Aorta (tissue), 5 donors: ENCODE measurements at places on chromosomes 7 and 10. TPM values are rescaled to one million over a fixed set of nuclear protein-coding genes. Genes with fewer than 3 reads are reported as not detected.

The HHEX gene
- total RNA-seq: 22.7 TPM

The SLC29A4 gene
- total RNA-seq: 0.88 TPM

The SFTPA2 gene
- 1.6 TPM for total RNA-seq

GRCh38 chr7:121798896-121799295 is 74.1 kb upstream of the PTPRZ1 start:
- no peak overlapping the region for H3K4me3 ChIP-seq
- no peaks in the 10 kb centered on the region for H3K4me1 ChIP-seq
- no peak for DNase-seq
- no peaks in the 10 kb centered on the region for H3K27me3 ChIP-seq
- H3K36me3 ChIP-seq: no peaks in the 10 kb centered on the region
- no peak overlapping the region for H3K27ac ChIP-seq

DNA sequence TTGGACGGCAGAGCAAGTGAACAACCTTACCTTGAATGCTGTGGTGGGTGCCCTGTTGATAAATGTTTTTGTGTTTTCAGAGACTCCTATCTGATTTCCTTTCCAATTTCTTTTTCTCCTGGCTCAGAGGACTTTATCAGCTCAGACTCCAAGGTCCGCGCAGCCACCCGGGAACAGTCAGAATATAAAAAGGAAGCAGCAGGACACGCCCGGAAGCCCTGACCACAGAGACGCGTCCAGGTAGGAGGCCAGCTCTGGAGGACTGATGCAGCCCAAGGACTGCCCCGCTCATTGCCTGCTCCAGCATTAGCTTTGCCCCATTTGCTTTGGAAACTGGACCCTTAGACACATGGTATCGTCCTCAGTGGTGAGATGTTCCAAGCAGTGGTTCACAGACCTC is 61.3 kb downstream of the TACC2 start:
- H3K4me1 ChIP-seq: no peaks in the 10 kb centered on the region
- no peaks in the 10 kb centered on the region for H3K27me3 ChIP-seq
- H3K4me3 ChIP-seq: no peak overlapping the region

DNA sequence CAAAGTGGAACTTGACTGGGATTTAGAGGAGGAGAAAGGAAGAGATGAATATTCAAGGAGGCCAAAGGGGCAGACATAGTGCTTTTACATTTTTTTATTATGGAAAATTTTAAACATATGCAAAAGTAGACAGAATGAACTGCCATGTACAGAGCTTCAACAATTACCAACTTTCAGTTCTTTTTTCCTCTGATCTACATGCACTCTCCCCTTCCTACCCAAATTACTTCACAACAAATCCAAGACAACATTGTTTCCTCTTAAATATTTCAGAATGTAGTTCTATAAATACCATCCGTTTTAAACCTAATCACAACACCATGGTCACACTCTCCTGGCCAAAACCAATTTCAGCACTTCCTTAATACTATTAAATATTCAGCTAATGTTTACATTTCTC is 83.5 kb upstream of the FZD1 start:
- no peaks in the 10 kb centered on the region for H3K36me3 ChIP-seq
- H3K4me1 ChIP-seq: no peaks in the 10 kb centered on the region
- H3K27me3 ChIP-seq: no peaks in the 10 kb centered on the region
- H3K27ac ChIP-seq: no peak overlapping the region
- no peak overlapping the region for H3K4me3 ChIP-seq

DNA sequence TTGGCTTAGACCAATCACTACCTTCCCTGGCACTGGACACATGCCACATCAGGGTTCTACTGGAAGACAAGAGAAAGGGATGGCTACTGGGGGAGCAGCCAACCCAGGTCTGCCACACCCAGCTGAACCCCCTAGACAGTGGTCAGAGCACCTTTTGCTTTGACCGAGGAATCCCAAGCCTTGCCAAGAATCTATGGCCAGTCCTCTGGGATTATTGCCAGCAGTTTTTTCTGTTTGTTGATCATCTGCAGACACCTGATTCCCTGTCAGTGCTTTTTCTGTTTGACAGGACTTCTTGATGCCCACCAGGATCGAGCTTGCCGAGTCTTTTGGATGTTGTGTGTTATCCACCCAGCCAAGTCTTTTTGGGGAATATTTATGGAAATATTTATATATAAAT is 476.2 kb upstream of the GALNT17 start:
- no peak overlapping the region for H3K27ac ChIP-seq
- no peaks in the 10 kb centered on the region for H3K36me3 ChIP-seq
- DNase-seq: no peak
- H3K27me3 ChIP-seq: no peaks in the 10 kb centered on the region
- H3K4me1 ChIP-seq: no peaks in the 10 kb centered on the region
- H3K4me3 ChIP-seq: no peak overlapping the region

DNA sequence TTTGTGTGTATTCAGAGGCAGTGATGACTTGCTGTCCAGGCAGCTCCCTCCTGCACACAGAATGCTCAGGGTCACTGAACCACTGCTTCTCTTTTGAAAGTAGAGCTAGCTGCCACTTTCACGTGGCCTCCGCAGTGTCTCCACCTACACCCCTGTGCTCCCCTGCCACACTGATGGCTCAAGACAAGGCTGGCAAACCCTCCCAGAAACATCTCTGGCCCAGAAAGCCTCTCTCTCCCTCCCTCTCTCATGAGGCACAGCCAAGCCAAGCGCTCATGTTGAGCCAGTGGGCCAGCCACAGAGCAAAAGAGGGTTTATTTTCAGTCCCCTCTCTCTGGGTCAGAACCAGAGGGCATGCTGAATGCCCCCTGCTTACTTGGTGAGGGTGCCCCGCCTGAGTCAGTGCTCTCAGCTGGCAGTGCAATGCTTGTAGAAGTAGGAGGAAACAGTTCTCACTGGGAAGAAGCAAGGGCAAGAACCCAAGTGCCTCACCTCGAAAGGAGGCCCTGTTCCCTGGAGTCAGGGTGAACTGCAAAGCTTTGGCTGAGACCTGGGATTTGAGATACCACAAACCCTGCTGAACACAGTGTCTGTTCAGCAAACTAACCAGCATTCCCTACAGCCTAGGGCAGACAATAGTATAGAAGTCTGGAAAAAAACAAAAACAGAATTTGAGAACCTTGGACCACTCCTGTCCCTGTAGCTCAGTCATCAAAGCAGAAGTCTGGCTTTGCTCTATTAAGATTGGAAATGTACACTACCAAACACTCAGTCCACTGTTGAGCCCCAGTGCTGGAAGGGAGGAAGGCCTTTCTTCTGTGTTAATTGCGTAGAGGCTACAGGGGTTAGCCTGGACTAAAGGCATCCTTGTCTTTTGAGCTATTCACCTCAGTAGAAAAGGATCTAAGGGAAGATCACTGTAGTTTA is 15.8 kb downstream of the SCD start:
- no peak overlapping the region for H3K4me3 ChIP-seq
- no peaks in the 10 kb centered on the region for H3K36me3 ChIP-seq
- H3K27ac ChIP-seq: no peak overlapping the region
- DNase-seq: no peak
- H3K27me3 ChIP-seq: no peaks in the 10 kb centered on the region
- H3K4me1 ChIP-seq: no peaks in the 10 kb centered on the region
